ENCODE measurements at places on chromosomes 2 and 18.

DNA sequence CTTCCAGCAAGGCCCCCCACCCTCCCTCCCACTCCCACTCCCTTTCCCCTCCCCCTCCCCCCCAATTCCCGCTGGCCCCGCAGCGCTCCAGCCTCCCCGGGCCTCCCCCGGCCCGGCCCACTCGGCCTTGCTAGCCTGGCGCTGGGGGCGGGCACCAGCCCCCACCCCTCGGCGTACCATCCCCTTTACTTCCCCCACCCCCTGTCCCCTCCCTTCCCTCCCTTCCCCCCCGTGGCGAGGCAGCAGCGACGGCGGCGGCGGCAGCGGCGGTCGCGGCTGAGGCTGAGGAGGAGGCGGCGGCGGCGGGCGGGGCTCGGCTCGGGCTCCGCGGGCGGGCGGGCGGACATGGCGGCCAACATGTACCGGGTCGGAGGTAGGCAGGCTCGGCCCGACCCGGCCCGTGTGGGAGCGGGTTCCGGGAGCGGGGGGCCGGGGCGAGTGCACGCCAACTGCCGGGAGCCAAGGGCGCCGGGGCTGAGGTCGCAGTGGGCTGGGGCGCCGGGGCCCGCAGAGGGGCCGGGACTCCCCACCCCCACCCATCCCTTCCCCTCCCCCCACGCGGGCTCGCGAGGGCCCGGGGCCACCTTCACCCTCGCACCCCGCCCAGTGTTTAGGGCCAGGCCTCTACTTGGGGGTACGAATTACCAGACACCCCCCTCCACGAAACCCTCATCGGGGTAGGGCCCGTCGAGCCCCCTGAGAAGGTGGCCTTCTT is at the start of gene MTA3:
TSS of gene MTA3 (plus strand) at position 232 of the 715 bp plus-strand sequence. CDS start at position 346, 114 bp downstream.
- peak; percentile 53 for DNase-seq

- peak; percentile 53 for DNase-seq
Observed at GRCh38 chr2:219308142-219309101, 779 bp downstream of the PTPRN start.

DNA sequence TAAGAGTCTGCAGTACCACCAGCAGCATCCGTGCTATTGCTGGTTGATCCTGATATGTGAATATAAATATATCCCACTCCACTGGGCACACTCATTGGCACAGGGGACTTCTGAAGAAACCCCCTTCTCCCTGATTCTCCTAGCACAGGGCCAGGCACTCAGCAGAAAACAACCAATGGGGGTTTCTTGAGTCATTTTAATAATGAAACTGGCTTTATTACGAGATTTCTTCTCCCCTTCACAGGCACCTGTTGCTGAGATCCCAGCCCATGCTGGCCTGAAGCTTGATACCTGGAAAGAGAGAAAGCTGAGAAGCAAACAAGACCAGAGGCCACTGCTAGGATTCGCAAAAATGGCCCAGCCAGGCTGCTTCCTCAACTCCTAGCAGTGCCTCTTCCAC is 17.9 kb upstream of the CYRIA start:
- no peak for DNase-seq

GRCh38 chr2:146642066-146642465 is 1202.8 kb upstream of the ACVR2A start:
- no peak for DNase-seq

DNA sequence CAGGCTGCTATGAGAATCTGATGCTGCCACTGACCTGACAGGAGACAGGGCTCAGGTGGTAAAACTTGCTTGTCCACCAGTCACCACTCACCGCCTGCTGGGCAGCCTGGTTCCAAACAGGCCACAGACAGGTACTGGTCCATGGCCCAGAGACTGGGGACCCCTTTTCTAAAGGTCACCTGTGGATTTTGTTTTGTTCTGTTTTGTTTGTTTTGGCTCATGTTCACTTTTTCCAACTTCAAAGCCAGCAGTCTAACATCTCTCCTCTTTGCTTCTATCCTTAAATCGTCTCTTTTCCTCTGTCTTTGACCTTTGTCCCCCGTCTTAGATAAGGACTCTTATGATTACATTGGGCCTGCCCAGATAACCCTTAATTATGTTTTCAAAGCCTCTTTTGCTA is 3.3 kb upstream of the CERKL start:
- DNase-seq: no peak

GRCh38 chr18:42107691-42108450 is 152.8 kb downstream of the PIK3C3 start:
- DNase-seq: no peak

DNA sequence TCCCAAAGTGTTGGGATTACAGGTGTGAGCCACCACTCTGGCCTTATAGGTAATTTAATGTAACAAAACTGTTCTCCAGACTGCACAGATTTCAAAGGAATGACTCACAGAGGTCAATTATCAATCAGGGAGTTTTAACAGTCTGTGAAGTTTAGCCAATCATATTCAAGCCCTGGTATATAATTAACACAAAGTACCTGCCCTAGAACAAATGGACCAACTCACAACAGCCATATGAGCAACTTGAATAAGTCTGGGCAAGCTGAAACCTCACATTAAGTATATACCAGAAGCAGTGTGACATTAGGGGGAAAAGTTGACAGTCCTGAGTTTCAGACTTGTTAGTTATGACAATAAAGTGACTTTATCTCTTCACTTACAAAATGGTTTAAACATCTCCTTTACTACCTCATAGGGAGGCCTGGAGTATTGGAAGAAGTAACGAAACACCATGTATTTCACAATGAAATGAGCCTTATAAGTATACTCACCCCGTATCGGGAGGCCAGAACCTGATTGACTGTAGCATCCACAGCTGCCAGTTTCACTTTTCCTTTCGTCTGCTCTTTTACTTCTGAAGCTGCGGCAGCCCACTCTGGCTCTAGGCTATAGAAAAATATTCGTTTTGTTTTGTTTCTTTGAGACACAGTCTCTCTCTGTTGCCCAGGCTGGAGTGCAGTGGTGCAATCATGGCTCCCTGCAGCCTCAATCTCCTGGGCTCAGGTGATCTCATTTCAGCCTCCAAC is 22.2 kb downstream of the PDIA6 start:
- DNase-seq: no peak

DNA sequence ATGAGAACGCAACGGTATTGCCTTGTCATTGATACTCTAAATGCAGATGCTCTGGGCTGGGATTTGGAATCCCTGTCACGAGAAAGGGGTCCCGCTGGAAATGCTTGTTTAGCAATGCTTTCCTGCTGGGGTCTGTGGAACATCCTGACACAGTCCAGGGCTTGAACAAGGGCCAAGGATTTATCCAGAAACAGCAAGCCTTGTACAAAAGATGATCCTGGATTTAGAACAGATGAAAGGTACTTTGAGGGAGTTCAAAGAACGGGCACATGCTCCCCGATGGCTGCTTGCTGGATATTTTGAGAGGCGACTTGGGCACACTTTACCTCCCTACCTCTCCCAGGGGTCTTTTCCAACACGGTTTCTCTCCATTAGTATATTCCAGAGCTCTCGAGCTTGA is 108.1 kb upstream of the CELF4 start:
- no peak for DNase-seq

GRCh38 chr2:152097801-152098495 is 896 bp downstream of the CACNB4 start:
- DNase-seq: no peak

GRCh38 chr2:65316072-65316471 is 88.4 kb downstream of the ACTR2 start:
- DNase-seq: no peak

DNA sequence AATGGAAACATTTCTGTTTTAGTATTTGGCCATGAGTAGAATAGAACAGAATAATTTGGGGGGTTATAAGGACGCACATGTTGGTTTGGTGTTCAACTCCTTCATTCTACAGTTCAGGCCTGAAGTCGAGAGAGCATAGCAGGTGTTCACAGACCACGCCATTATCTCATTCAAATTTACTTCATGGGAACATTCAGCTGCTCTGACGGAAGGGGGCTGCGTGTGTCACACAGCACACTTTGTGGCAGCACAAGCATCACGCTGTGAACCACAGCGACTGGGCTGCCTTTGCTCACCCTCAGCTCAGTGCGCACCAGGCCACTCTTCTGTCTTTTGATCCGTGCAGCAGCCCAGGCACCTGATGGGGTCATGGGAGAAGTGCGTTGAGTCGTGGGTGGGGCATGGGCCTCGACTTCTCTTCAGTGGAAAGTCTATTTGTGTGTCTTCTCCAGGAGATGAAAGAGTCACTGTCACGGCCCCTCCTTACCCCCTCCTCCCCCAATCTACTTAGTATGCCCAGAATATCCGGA is 348.6 kb upstream of the SALL3 start:
- DNase-seq: no peak

GRCh38 chr2:86621280-86621943 is 2.3 kb downstream of the RNF103 start:
- DNase-seq: no peak

DNA sequence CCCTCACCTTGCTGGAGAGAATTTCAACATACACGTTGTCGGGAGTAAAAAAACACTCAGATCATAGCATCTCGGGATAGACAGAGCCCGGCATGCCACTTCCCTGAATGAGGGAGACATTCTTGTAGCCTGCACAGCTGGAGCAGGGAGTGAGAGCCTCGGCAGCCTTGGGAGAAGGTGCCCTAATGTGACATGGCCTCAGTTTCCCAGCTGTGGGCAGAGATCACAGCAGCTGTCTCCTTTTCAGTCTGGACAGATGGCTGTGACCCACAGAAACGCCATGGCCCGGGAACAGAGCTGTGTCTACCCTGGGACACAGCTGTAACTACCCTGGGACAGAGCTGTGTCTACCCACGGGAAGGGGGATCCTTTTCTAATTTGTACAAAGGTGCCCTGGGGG is 55.9 kb downstream of the HS1BP3 start:
- DNase-seq: no peak

- no peak for DNase-seq
Observed at GRCh38 chr18:25724997-25725396, 365.4 kb downstream of the SS18 start.

DNA sequence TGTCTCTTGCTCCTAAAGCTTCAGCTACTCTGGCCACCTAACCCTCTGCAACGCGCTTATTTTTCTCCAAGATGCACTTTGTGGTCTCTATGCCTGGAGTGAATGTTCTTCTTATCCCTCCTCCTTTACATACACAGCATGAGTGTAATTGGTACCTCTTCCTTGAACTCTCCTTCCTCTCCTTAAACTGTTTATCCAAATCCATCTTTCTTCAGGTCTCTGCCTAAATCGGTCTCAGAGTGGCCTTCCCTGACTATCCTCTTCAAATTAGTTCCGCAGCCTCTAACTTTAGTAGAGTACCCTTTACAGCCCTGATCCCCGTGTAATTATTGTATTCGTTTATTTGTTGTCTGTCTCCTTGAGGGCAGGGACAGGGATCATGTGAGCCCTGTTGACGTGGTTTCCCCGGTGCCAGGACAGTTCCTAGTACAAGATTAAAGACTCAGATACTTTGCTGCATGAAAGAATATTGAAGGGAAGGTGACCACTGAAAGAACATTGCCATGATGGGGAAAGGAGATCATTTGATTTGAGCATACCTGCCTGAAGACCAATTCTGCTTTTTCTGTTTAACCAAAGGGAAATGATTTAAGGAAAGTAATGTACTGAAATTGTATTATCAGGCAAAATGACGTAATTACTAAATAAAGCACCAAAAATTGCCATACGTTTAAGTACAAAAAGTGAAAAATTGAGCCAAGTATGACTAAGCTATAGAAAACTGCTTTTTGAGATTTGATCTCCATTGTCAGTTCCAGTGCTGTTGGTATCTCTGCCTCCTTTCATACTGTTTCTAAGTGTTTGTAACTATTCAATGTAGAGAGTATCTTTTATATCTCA is 1.2 kb downstream of the CNOT9 start:
- DNase-seq: no peak

DNA sequence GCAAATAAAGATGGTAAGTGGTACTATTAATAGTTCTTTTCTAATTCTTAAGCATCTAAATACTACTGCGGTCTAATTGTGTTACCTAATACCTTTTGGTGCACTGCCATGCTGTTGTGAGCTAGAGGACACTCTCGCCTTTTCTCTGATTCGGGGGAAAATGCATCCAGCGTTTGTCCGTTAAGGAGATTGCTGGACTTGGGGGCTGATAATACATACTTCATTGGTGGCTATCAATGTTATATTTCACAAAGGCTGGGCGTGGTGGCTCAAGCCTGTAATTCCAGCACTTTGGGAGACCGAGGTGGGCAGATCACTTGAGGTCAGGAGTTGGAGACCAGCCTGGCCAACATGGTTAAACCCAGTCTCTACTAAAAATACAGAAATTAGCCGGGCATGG is 141.7 kb upstream of the TWIST2 start:
- DNase-seq: no peak

GRCh38 chr2:240255811-240256703 is 115.6 kb upstream of the OTOS start:
- no peak for DNase-seq

GRCh38 chr2:79792090-79792489 is 279.2 kb downstream of the CTNNA2 start:
- no peak for DNase-seq

GRCh38 chr2:147621656-147622197 is 223.1 kb upstream of the ACVR2A start:
- DNase-seq: no peak

DNA sequence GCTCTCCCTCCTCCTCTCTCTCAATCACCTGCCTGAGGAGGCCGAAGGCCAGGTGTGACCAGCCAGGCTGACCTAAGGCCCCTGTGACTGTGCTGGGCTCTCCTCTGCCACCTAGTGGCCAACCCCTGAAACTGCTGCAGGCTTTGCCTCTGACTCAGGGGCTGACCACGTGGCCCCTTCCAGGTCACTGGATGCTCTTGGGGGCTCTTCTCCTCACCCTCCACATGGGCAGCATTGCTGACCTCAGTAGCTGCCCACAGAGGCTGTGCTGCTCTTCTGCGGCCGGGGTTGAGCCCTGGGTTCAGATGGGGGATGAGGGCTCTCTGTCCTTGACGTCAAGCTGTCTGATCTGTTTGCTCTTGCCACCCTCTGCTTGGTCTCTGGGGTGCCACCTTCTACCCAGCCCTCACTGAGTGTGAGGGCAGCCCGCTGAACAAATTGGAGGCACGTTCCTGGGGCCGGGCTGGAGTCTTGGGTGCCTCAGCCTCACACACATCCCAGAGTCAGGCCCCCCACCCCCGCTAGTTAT is 122.7 kb downstream of the TWIST2 start:
- DNase-seq: peak; percentile 21

DNA sequence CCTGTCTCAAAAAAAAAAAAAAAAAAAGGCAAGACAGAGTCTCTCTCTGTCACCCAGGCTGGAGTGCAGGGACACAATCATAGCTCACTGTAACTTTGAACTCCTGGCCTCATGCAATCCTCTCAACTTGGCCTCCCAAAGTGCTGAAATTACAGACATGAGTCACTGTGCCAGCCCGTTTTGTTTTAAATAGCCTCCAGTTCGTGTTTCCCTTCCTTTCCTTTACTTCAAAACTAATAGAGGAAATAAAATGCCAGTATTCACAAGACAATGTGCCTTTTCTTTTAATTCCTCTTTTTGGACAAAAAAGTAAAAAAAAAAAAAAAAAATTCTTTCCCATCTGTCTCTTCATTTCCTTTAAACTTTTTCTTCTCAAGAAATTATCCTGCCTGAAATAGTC is 54.5 kb upstream of the ACMSD start:
- DNase-seq: no peak

- DNase-seq: no peak
Observed at GRCh38 chr18:69664399-69664798, 263.7 kb downstream of the DOK6 start.

- no peak for DNase-seq
Observed at GRCh38 chr18:46084431-46084830, 12.4 kb upstream of the PSTPIP2 start.

- DNase-seq: no peak
Observed at GRCh38 chr2:239467956-239468490, 67.2 kb upstream of the HDAC4 start.

Data from stimulated activated CD4-positive, alpha-beta T cell treated with anti-CD3 and anti-CD28 coated beads, Interleukin-1b, Interleukin-23, amount 100 ng/mL, for 4 hours (primary cell).